ENCODE measurements at places on chromosomes 5 and 9.

DNA sequence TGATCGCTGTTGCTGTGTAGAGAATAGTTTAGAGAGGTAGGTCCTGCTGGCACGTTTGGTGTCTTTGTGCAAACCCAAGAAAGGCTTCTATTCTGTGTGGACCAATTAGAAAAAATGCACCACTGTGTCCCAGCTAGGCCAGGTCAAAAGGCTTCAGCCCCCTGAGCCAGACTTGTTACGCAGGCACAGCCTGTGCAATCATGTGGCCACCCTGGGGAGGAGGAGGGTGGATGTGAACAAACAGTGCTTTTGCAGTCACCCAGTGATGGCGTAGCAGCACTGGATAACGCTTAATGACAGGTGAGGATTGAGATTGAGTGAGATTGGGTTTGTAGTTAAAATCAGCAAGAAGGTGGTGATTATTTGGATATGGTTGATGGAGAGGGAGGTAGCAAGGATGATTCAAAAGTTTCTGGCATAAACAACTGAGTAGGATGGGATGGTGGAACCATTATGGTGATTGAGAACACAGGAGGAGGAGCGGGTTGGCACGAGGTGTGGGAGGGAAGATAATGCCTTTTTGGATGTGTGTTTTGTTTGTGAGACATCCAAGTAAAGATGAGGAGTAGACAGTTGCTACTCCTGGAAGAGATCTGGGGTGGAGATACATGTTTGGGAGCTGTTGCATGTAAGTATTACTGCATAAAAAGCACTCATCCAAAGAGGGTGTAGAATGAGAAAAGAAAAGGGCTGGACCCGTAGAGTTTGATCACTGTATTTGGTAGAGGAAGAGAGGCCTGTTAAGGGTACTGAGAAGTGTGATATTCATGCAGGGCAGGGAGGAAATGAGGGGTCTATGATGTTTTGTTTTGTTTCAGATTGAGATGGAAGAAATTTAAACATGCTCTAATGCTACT lies 6.7 kb downstream of the GCNT1 start:
- DNase-seq: no peak

GRCh38 chr9:88180081-88180765 lies 41.9 kb upstream of the SPATA31C2 start:
- no peak for DNase-seq

DNA sequence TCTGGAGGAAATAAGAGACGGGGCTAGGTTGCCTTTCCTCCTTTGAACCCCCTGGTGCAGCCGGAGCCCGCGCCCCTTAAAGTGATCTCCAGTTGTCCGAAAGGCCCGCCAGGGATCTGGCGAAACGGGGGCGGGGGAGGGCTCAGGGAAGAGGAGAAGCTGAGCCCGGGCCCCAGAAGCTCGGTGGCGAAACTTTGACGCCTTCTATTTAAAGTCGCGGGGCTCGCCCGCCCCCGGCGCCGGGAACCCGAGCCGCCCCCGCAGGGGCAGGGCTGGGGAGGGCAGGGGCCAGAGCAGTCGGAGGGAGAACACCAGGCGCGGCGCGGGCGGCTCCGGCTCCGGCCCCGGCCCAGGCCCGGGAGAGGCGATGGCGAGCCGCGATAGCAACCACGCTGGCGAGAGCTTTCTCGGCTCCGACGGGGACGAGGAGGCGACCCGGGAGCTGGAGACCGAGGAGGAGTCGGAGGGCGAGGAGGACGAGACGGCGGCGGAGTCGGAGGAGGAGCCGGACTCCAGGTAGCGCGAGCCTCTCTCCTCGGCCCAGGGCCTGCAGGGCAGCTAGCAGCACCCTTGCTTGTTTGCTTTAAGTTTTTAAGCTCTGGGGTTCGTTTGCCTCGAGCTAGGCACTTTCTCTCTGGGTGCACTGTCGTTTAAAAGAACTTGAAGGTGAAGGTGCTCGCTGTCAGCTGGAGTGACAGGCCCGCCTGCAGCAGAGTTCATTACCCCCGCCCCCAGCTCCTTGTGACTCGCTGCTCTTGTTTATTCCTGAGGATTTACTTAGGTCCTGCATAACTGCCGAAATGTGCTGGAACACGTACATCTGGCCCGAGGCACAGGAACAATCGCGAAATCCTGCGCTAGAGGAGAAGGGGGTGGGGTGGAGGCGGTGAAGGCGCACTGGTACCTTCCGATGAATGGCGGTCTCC lies at the start of gene CMYA5:
Gene CMYA5, plus strand, starts transcription at position 296 of the 926 bp plus-strand sequence. Its CDS starts 72 bp downstream, at position 368.
- no peak for DNase-seq

DNA sequence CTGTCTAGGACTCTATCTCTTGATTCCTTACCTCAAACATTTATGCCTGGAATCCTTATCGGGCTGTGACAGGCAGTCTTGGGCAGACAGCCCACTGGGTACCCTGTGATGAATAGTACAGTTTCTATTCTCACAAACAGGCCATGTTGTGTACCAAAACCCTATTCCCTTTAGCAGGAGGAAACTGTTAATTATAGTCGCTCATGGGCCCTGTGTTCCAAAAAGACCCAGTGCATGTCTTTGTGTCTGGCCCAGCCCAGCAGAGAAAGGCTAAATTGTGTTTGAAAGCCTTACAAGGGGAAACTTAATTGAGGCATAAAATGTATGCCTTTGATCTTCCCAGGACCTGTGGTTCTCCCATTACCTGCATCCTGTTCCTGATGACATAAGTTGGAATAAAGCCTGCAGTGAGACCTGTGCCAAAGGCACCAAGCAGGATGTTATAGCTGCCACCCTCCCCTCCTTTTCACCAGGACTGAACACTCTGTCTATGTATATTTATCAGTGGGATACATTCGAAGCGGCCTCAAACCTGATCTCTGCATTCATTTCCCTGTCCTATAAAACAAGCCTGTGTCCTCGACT lies 43.3 kb downstream of the TLR4 start:
- DNase-seq: no peak

- no peak for DNase-seq
Observed at GRCh38 chr9:85185486-85186217, 516.1 kb downstream of the NTRK2 start.

DNA sequence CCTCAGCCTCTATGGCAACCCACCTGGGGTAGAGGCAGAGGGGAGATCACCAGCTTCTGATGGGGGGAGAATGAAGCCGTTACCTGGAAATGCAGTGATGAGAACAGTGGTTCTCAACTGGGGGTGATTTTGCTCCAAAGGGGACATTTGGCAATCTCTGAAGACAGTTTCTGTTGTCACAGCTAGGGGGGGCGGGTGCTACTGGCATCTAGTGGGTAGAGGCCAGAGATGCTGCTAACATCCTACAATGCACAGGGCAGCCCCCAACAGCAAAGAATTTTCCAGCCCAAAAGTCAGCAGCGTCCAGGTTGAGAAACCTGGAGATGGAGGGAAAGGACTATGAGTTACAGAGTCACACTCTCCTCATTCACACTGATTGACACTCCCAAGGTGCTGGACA lies 84.5 kb downstream of the FGF1 start:
- DNase-seq: no peak

DNA sequence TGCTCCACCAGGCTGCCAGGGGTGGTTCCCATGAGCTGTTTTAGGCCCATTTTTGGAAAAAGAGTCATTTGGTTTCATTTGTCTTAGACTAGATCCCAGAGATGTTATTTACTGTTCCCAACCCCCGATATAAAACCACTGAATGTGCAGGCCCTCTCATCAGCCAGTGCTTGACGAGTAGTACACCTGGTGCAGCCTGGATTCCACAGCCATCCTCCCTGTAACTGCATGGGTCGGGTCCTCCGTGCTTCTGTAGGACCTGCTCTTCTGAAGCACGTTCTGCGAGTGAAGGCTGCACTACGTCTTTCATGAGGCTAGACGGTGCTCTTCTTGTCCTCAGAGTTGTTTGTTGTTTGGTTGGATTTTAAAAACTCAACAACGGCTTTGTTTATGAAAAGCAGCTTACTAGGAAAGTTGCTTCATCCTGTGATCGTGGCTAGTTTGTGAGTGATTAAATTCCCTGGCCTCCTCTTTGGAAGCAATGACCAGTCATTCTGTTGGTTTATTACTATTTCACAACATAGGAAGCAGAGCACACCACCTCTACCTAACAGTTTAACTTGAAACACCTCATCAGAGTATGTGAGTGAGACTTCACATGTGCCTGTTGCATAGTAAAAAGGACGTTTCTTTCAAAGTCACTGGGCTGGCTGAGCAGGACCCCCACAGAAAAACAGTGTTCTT lies 135.2 kb downstream of the AOPEP start:
- no peak for DNase-seq

DNA sequence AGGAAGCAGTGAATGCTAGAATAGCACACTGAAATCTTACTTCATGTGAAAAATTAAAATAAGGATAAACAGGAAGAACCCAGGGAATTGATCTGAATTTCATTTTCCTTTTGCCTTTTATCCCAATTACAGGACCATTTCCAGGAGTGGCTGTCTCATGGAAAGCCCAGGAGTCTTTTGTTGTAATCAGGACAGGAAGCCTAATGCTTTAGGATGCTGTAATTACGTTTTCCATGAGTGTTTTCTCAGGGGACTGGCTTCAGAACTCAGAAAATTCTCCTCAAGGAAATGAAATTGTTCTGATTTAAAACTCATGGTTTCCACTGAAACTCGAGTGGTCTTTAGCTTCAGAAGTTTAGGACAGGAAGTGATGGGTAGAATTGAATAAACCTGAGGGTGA lies 56.6 kb upstream of the CAMK4 start:
- no peak for DNase-seq

GRCh38 chr9:414595-414994 lies 199.9 kb downstream of the DOCK8 start:
- no peak for DNase-seq

GRCh38 chr5:11909471-11909870 lies 5.2 kb upstream of the CTNND2 start:
- DNase-seq: no peak

GRCh38 chr9:91577633-91578061 lies 154.0 kb upstream of the NFIL3 start:
- no peak for DNase-seq

- no peak for DNase-seq
Observed at GRCh38 chr5:1294835-1295649, at the start of gene TERT. TERT (minus strand) TSS chr5:1295068; CDS start chr5:1294989, 79 bp downstream.

GRCh38 chr9:131480258-131480657 lies 22.5 kb upstream of the POMT1 start:
- DNase-seq: no peak

GRCh38 chr5:14818931-14819790 lies 52.4 kb downstream of the ANKH start:
- no peak for DNase-seq

- DNase-seq: no peak
Observed at GRCh38 chr5:142323480-142324135, 1.2 kb downstream of the SPRY4 start.

GRCh38 chr5:139817362-139817761 lies 21.8 kb downstream of the PSD2 start:
- DNase-seq: no peak

GRCh38 chr5:23014825-23015224 lies 161.7 kb upstream of the CDH12 start:
- no peak for DNase-seq

GRCh38 chr9:107390778-107391177 lies 98.8 kb downstream of the KLF4 start:
- no peak for DNase-seq

- peak; percentile 32 for DNase-seq
Observed at GRCh38 chr5:157575381-157576020, at the start of gene ADAM19. ADAM19 (minus strand) TSS chr5:157575775; CDS start chr5:157575696, 79 bp downstream.

GRCh38 chr5:176638437-176638836 lies 8.0 kb downstream of the EIF4E1B start:
- DNase-seq: no peak

GRCh38 chr9:133165452-133165730 lies 1.7 kb upstream of the GBGT1 start:
- DNase-seq: no peak

- no peak for DNase-seq
Observed at GRCh38 chr9:81028504-81028903, 660.8 kb downstream of the TLE1 start.

GRCh38 chr9:120344230-120344629 lies 235.7 kb downstream of the CDK5RAP2 start:
- DNase-seq: no peak

DNA sequence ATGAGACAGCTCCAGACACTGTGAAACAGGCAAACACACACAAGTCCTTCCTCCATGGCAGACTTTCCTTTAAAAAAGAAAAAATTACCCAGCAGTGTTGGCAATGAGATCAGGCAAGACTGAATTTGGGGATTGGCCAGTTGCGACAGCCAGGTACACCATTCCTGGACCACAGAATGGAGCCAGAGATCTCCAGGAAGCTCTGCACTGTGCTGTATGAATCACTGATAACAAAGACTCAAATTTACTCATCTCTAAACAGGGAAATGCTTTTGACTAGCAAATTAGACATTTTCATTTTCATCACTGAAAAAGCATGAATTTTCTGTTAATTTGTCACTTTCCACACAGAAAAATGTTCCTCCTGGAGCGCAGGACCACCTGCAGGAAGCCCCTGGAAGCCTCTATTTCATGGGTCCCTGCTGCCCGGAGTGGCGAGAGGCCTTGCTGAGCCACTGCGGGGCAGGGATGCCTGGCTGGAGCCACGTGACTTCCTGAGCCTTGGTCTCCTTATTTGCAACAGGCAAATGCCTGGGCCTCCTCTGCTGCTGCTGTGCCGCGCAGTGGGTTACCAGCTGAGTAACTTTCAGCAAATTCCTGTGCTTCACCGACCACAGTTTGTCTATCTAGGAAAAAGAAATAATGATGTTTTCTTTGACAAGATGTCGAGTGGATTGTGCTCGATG lies 185.9 kb upstream of the ZNF618 start:
- DNase-seq: no peak

DNA sequence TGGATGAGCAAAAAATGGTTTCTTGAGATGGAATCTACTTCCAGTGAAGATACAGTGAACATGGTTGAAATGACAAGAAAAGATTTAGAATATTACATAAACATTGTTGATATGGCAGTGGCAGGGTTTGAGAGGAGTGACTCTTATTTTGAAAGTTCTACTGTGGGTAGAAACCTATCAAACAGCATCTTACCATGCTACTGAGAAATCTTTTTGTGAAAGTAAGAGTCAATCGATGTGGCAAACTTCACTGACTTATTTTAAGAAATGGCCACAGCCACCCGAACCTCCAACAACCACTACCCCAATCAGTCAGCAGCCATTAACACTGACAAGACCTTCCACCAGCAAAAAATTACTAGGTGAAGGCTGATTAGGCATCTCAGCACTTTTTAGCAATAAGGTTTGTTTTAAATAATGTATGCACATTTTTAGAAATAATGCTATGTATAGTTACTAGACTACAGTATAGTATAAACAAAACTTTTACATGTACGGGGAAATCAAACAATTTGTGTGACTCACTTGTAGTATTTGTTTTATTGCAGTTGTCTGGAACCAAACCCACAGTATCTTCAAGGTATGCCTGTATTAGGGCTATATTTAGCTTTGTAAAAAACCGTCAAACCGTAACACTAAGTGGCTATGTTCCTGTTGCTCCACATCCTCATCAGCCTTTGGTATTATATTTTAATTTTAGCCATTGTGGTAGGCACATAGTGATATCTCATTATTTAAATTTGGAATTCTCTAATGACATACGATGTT lies 30.6 kb upstream of the ADAMTS6 start:
- DNase-seq: no peak
